Activated CD8-positive, alpha-beta memory T cell treated with anti-CD3 and anti-CD28 coated beads for 1 hour (primary cell): ENCODE measurements at places on chromosomes 5 and 9.

DNA sequence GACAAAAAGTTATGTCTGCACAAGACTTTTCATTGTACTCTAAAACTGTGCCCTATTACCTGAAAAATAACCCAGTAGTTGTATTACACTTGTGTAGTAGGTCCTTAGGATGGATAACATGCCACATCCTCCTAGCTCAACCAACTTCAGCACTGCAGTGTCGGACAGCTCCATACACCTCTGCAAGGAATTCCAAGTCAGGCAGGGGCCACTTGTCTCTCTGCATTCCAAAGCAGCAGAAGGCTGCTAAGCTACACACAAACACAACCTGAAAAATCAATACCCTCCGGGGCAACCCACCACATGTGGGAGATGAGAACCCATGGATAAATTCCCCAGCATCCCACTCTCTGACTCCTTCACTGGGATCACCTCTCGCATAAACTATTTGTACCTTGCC is 50.2 kb downstream of the MED10 start:
- no peak for DNase-seq

- DNase-seq, result no peak
Observed at GRCh38 chr9:37745970-37746369, 7.6 kb upstream of the TRMT10B start.

DNA sequence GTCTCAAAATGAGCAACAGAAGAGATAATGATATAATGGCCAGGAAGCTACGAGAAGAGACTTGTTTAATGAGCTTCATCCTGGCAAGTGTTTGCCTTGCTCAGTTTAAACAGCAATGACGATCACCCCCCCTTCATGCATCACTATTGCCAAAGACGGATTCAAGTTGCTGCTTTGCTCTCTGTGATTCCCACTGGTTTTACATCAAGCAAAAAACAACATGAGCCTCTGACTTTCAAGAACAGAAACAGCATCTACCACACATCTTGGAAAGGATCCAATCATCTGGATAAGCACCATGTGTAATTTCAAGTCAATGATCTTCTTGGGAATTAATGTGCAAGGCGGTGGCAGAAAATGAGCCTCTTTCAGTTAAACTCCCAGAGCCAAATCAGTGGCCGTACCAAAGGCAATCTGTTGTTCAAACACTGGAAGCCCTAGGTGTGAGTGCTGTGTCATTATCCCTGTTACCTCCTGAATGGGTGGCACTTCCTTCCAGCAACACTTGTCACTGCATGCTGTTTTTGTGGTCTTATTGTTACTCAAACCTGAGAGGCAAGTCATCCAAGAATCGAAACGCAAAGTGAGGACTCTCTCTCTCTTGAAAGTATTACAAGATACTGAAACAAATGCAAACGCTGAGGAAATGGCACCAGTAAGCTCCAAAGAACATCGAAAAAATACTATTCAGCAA is 72.8 kb downstream of the MED27 start:
- DNase-seq, result no peak

DNA sequence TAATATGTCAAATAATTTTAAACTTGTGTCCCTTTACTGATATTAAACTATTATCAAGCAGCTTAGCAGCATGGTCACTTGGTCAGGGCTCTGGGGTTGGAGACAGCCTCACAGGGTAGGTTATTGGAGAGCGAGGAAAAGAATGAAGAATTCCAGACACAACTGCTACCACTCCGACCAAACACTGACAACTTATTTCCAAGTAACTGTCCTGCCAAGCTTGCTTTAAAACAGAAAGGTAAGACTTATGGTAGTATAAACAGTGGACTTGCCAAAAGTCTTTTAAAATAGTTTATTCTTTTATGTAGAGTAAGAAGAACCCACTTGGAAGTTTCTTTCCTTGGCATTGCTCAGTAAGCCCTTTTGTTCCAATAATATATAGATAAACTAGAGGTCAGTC is 364.1 kb downstream of the DEPDC1B start:
- no peak for DNase-seq

- DNase-seq, result no peak
Observed at GRCh38 chr5:175778951-175779503, 92.4 kb upstream of the CPLX2 start.

DNA sequence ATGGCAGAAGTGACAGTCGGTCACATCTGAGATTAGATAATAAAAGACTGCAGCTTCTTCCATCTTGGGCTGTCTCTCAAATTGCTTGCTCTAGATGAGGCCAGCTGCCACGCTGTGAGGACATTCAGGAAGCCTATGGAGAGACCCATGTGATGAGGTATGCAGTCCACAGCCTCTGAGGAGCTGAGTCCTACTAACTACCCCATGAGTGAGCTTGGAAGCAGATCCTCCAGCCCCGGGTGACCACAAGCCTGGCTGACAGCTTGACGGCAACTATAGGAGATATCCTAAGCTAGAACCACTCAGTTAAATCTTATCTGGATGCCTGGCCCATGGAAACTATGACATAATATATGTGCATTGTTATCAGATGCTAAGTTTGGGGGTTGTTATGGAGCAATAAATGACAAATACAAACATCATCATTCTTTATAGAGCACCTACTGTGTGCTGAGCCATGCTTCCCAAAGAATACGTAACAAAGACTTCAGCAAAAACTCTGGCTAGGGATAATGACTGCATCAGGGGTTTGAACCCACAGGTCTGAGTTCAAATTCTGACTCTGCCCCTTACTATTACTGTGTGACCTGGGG is 26.7 kb downstream of the KCNV2 start:
- no peak for DNase-seq

DNA sequence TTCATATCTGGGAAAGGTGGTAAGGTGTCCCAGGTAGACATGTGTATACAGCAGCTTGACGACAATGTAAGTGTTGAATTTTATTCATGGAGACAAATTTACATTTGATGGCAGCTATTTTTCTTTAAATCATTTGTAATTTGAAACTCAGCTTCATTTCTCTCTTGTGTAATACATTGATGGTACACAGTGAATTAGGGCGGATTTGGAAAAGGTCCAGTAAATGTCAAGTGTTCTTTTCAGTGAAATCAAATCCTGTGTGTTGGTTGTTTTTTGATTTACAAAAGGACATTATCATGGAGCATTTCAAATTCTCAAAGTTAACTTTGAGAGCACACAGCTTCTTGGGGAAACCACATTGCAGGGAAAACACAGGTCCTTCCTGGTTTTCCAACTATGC is 30.0 kb upstream of the PCSK1 start:
- no peak for DNase-seq

DNA sequence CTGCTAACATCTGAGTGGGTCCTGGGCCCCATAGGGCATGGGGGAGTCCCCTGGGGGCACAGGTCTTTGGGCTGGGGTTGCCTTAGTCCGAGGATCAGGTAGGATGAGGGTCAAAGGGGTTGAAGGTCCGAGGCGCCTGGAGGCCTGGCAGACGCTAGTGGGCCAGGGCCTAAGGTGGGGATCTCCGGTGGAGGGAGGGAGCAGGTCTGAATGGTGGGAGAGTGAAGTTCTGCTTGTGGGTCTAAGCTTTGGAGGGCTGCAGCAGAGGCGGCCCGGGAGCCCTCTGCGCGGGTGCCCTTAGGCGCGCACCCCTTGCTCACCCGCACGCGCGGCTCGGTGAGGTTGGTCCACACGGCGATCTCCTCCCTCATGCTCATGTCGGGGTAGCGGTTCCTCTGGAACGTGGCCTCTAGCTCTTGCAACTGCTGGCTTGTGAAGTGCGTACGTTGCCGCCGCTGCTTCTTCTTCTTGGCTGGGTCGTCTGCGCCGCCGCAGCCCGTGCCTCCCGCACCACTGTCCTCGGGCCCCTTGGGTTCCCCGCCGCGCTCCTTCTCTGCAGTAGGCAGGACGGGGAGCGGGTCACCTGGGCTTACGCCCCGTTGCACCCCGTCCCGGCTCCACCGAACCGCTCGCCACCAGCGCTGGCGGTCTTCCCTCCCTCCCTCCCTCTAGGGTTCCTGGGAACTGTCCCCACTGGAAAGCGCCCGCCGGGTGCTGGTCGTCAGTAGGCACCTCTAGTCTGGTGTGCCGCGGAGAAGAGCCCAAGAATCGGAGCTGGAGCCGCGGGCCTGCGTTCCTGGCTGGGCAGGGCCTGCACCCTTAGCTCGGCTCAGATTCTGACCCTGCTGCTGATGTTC is 2.8 kb downstream of the PITX1 start:
- no peak for DNase-seq

- no peak for DNase-seq
Observed at GRCh38 chr9:89400403-89401116, 82.3 kb downstream of the SECISBP2 start.

DNA sequence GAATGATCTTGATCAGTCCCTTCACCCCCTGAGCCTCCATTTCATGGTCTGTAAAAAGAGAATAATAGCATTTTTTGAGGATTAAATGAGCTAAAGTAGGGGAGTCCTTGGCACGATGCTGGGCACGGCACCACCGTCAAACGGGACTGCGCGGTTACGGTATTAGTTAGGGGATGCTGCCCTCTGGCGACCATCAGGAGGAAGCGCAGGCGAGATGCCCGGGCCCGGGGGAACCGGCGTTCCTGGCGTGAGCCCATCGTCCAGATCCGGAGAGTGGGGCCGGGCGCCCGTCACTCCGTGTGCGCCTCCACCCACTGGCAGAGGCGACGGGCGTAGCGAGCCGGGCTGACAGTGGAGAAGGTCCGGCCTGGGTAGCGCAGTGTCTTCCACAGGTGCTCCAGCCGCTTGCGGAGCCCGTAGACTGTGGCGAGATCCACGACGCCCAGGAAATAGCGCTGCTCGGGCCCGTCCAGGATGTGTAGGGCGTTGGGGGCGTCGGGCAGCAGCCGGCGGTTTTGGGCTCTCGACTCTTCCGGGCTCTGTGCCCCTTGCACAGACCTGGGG is 4.8 kb upstream of the ST6GALNAC4 start:
- DNase-seq, result no peak

- DNase-seq, result no peak
Observed at GRCh38 chr9:113998525-113999255, 79.4 kb downstream of the AMBP start.

GRCh38 chr5:16025681-16026080 is 153.9 kb downstream of the MARCHF11 start:
- no peak for DNase-seq

- no peak for DNase-seq
Observed at GRCh38 chr5:153711755-153712154, 221.3 kb downstream of the GRIA1 start.

GRCh38 chr9:135034106-135034505 is 53.4 kb upstream of the OLFM1 start:
- no peak for DNase-seq

- peak; percentile 52 for DNase-seq
Observed at GRCh38 chr9:92140074-92140753, 25.0 kb upstream of the SPTLC1 start.

- no peak for DNase-seq
Observed at GRCh38 chr5:89273289-89273688, 390.3 kb upstream of the MEF2C start.

- no peak for DNase-seq
Observed at GRCh38 chr9:83474631-83475030, 63.6 kb downstream of the FRMD3 start.

DNA sequence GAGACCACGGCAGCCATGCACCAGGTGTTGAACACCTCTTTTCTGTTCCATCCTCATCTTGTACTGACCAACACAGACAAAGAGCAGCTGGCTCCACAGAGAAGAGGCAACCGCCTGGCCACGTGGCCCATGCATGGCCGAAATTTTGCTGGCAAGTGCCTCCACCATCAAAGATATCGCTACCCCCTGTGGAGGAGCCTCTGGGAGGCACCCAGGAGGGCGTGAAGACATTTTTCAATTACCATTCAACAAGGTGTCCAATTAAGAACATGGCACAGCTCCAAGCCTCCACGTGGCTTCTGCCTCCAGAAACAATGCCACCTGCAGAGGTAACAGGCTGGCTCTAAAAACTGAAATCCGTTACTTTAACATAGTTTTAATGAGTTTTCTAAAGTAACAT is 54.4 kb upstream of the CKS2 start:
- no peak for DNase-seq

GRCh38 chr5:43203373-43203772 is 11.3 kb downstream of the NIM1K start:
- no peak for DNase-seq

DNA sequence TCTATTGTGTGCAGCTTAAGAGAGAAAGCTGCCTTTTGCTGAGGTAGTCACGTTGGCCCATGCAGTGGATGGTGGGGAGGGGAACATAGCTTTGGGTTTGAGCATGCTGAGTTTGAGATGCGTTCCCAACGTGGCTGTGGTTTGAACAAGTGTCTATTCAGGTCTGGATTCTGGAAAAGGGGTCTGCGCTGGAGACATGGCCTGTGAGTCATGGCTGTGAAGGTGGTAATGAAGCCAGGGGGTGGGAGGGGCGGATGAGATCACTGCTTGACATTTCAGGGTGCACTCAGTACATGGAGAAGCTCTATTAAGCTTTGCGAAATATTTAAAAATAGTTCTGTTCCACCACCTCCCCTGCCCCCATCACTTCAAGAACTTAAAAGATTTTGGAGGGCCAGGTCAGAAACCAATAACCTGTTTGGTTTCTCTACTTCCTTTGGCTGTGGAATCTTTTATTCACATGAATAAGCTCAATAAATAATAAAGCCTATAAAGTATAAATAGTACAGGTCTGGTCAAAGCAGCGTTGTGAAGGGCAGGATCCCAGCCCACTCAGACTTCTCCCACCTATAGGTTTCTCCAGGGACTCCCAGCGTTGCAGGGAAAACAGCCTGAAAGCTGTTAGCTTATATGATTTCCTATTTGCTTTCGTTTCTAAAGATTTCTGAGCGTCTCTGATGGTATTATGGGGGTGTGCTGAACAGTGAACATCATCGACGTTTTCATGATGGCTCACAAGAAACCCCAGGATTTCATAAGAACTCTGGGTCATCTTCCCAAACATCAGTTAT is 189.9 kb downstream of the NSG2 start:
- no peak for DNase-seq

- DNase-seq, result no peak
Observed at GRCh38 chr5:37146896-37147295, 102.3 kb downstream of the CPLANE1 start.

DNA sequence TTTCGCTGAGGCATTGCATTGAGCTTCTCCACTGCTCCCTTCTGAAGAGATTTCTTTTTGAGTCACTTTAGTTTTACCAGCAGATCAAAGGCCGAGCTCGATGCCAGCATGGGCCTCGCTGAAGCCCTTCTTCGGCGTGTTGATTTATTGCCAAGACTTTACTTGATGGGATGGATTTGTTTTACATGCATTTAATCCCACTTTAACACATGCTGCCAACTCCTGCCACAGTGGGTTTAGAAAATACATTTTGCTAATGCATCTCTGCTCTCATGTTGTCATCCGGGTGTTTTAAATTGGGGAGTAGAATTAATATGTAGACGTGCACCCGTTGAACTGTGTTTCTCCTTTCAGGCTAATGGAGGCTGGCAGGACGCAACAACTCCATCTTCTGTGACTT is 218.3 kb downstream of the PBX3 start:
- no peak for DNase-seq
